ENCODE measurements at places on chromosomes 7 and 10.

DNA sequence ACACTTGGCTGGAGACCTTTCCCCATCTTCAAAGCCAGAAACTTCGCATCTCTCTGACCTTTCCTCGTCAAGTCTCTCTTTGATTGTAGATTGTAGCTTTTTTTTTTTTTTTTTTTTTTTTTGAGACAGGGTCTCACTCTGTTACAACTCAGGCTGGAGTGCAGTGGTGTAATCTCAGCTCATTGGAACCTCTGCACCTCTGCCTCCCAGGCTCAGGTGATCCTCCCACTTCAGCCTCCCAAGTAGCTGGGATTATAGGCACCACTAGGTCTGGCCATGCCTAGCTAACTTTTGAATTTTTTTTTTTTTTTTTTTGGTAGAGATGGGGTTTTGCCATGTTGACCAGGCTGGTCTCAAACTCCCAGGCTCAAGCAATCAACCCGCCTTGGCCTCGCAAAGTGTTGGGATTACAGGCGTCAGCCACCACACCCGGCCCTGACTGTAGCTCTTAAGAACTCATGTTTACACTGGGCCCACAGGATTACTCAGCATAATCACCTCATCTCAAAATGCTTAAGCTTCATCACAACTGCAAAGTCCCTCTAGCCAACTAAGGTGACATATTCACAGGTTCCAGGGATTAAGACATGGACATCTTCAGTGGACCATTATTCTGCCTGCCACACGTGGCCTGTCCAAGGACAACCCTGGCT, 11.7 kb downstream of the POLL start:
- no peak for DNase-seq

DNA sequence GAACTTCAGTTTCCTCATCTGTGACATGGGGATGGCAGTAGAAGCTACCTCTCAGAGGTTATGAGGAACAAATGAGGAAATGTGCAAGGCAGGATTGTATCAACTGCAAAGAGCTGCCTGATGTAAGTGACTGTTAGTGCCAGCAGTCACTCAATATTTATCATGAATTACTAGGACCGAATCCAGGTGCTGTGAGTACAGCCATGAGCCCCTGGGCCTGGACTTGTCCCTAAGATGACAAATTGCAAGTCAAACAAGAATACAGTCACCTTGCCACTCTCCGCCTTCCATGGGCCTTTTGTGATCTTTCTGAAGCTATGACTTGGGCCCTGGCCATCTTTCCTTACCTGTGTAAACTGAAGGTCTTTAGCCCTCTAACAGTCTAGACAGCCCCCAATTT, 27.7 kb upstream of the TLX1 start:
- DNase-seq, result no peak

DNA sequence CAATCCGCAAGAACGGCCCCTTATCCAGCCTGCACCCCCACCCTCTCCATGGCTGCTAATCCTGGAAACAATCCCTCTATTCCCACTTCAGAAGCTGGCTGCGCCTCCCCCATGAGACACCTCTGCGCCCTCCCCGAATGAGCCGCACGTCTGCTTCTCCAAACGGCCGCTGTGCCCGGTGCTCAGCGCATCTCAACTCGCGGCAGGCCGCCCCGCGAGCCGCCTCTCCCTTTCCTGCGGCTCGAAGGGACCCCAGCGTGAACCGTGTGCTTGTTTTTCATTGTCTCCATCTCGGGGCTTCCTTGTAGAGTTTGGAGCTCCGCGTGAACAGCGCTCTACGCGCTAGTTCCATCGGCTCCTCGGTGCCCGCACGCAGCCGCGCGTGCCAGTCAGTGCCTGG, 20.8 kb upstream of the FXYD4 start:
- DNase-seq, result no peak

DNA sequence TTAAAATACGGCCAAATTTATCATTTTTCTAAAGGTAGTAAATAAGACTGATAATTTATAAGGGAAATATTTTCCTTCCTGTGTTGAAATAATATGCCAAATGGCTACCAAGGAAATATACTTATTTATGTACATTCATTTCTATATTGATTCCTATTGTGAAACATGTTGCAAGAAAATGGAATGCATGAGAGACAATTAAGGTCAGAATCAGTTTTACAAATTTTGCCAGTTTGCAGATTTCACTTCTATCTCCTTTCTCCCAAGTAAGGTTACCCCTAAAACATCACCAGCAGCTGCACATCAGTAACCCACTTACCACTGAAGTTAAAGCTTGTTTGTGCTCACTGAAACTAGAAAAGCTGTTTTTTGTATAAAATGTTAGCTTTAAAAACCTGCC, 19.2 kb upstream of the REEP3 start:
- no peak for DNase-seq

- no peak for DNase-seq
Measured at GRCh38 chr10:77187376-77187999, 450.1 kb downstream of the KCNMA1 start.

- no peak for DNase-seq
Measured at GRCh38 chr7:101953248-101953819, 135.9 kb downstream of the CUX1 start.

DNA sequence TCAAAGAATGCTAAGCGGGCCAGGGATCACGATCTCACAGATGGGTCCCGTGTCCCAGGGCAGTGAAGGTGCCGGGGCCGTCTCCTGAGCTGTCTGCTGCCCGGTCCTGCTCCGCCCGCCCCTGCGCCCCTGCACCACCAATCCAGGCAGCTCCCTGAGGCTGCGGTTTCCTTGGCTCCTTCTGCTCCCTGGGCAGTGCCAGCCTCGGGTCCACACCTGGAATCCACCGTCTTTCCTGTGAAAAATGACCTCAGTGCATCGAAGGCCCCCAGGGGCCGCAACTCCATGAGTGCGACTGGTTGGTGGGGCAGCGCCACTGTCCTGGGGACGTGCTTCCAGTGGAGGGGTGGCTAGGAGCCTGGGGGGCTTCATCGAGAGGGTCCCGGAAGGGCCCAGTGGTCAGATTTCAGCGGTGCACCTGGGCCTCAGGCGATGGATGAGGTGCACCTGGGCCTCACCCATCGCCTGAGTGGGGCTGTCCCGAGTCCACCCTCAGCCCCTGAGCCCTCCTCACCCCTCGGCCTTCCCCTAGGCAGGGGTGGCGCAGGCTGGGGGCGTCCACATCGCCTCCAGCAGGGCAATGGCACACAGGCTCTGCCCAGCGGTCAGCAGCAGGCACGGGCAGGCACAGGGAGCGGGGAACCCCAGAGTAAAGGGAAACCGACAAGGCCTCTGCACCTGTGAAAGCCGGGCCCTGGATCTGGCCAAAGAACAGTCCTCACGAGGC, 27.2 kb downstream of the ADGRA1 start:
- DNase-seq, result no peak

DNA sequence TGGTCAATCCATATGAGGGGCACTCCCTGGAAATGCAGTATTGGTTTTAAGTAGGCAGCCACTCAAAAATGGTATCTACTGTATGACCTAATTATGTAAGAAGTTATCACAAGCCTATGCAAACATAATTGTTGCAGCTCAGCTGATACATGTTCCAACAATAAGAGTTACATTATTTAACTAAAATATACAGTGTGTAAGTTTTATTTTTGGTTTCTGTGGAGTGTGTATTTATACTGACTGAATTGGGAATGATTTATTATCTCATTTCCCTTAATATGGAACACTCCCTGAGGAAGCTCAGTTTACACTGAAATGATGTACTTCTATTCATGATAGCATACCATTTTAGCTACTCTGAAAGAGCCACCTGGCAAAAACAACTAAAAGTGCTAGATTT, 2.6 kb upstream of the ING3 start:
- no peak for DNase-seq

- no peak for DNase-seq
Measured at GRCh38 chr10:71769279-71769823, 4.0 kb downstream of the VSIR start.

GRCh38 chr10:44006771-44007170, 358.1 kb upstream of the ZNF32 start:
- DNase-seq, result no peak

- DNase-seq, result no peak
Measured at GRCh38 chr10:101771380-101771779, 4.5 kb downstream of the FGF8 start.

GRCh38 chr7:135942614-135943013, 34.5 kb downstream of the MTPN start:
- DNase-seq, result no peak

- DNase-seq, result no peak
Measured at GRCh38 chr7:26182706-26183105, 17.8 kb downstream of the HNRNPA2B1 start.

DNA sequence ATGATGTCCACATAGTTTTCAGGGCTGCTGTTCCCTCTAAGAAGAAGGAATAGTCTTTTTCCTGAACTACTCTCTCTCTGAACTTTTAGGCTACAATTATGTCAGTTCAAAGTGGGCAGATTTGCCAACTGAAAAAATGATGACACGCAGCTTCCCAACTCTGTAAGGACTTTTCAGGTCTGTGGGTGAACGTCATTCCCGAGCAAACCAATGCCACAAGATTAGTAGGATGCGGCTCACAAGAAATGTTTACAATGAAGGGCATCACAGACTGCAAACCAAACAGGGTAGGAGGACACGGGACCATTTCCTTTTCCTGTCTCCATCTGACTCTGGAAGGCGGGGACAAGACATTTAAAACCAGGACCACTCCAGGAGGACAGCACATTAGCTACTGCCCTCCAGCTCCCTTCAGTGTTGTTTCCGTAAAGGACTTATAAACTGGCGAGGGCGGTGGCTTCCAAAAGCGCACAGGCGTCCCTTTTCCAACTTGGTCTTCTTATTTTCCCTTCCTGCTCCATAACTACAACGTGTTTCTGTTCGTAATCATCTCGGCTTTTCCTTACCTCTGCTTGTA, 539 bp upstream of the MKLN1 start:
- DNase-seq, result no peak

DNA sequence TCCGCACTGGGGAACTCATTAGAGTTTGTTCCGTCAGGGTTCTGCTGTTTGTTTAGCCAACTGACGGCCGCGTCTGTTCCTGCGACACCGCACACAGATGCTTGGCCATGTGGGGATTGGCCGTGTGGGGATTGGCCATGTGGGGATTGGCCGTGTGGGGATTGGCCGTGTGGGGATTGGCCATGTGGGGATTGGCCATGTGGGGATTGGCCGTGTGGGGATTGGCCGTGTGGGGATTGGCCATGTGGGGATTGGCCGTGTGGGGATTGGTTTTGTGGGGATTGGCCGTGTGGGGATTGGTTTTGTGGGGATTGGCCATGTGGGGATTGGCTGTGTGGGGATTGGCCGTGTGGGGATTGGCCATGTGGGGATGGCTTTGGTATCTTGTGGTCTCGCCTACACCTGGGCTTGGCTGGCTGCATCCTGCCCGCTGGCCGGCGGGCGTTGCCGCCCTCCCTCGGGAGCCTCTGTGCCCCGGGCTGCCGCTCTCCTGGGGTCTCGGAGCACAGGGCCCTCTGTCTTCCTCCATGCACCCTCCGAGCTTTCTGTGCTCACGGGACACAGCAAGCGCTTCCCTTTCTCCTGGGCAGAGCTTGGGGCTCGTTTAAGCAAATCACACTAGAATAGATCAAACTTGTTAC, 62.5 kb downstream of the NKX6-2 start:
- DNase-seq, result no peak

DNA sequence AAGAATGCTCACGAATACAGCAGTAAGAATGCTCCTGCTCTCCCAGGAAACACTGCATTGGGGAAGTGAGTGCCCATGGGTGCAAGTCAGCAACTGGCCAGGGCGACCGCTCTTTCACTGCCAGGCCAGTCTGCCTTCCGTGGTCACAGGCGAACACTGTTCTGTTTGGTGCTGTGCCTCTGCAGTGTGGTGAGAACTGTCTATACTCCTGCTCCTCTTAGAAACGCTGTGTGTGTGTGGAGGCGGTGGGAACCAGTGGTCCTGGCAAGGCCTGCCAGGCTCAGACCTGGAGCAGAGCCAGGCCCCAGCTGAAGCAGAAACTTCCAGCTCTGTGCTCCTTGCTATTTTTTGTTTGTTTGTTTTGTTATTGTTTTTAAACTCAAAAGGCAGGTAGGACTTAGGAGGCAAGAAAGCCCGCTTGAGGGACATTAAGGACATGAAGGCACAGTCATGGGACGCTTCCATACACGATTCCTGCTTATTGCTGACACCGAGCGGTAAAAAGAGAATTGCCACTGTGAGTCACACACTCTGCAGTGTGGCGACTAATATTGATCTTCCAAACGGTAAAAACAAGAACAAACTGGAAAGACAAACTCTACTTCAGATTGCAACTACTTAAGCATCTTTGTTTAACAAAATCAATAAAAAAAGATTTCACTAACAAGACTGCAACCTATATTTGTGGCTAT, 430.8 kb downstream of the DNAJB6 start:
- DNase-seq, result no peak

DNA sequence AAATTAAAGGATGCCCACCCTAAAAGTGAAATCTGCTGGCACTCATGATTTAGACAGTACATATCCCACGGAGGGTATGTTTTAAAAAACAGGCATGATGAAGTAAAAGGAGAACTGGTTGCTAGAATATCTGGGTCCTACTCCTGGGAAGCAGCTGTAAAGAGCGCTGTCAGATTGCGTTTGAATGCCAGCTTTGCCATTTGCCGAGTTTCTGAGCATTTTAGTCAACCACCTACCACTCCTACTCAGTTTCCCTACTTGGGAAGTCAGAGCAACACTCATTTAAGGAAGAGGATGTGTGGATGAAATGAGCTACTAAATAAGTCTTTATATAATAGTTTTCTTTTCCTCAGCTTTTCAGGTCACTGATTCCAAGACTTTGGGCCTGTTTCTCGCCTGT, 1.1 kb upstream of the UMAD1 start:
- DNase-seq, result no peak

- DNase-seq, result no peak
Measured at GRCh38 chr7:16202303-16202702, 219.0 kb downstream of the CRPPA start.

- DNase-seq, result no peak
Measured at GRCh38 chr10:7523656-7524055, 112.8 kb upstream of the SFMBT2 start.

DNA sequence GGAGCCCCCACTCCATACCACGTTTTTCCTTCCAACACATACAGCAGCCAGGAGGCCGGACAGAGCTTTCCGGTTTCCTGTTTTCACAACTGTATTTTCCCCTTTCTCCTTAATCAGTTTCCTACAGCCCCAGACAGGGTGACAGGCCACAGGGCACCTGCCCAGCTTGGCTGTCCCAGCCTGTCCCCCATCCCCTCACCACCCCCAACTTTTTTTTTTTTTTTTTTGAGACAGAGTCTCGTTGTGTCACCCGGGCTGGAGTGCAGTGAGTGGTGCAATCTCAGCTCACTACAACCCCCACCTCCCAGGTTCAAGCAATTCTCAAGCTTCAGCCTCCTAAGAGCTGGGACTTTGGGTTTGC, 10.3 kb upstream of the HSPB1 start:
- no peak for DNase-seq

- DNase-seq, result no peak
Measured at GRCh38 chr10:102507521-102507920, 3.7 kb downstream of the SUFU start.

GRCh38 chr10:69845574-69846292, 44.0 kb downstream of the COL13A1 start:
- no peak for DNase-seq

- DNase-seq, result no peak
Measured at GRCh38 chr10:78579995-78580394, 488.8 kb upstream of the ZMIZ1 start.
